Activated CD4-positive, alpha-beta T cell treated with anti-CD3 and anti-CD28 coated beads for 1 hour (primary cell): ENCODE measurements at places on chromosomes 1 and 21.

GRCh38 chr1:47984175-47984789 is 12.9 kb downstream of the TRABD2B start:
- no peak for DNase-seq

DNA sequence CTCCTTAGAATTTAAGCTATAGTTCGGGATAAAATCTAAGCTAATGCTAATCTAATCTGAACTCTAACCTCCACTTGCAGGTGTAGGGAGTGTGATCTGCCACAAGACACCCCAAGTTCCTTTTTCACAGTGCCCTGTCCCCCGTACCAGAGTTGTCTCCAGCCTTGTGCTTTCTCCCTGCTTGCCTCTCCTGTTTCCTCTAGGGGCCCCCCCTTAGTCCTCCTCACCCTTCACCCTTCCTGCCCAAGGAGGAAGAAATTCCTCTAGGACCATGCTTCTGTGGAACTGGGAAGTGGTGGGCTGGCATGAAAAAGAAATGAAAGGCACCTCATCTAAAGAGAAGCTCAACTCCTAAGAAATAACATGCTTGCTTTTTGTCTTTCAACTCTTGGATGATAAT is 50.2 kb upstream of the BCL9 start:
- no peak for DNase-seq

DNA sequence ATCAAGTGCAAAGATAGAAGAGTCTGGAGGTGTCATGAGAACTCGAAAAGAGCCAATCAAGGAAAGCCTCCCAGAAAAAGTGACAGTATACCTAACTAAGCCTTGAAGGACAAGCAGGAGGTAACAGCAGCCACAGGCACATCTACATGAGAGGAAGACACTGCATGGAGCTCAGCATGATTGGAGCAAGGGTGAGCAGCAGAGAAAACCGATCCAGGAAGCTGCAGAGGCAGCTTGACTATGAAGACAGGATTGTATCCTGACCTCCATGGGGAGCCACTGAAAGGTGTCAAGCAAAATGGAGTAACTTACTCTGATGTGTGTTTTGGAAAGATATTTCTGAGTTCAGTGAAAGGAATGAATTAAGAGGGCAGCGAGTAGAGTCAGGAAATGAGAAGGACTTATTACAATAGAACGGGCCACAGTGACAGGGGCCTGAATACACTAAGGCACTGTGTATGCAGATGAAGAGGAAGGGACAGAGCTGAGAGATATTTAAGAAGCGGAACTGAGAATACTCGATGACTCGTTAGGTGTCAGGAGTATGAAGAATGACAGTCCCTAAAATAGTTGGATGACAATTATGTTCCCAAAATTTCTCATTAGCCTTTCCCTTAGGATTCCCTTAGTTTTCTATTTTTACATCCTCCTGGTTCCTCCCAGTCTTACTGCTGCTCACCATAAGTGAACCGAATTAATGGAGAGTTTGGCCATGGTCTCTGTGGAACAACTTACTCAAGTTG is 139.3 kb upstream of the NFIA start:
- no peak for DNase-seq

GRCh38 chr1:205484985-205485967 is 19.2 kb upstream of the CDK18 start:
- DNase-seq = peak; percentile 48

DNA sequence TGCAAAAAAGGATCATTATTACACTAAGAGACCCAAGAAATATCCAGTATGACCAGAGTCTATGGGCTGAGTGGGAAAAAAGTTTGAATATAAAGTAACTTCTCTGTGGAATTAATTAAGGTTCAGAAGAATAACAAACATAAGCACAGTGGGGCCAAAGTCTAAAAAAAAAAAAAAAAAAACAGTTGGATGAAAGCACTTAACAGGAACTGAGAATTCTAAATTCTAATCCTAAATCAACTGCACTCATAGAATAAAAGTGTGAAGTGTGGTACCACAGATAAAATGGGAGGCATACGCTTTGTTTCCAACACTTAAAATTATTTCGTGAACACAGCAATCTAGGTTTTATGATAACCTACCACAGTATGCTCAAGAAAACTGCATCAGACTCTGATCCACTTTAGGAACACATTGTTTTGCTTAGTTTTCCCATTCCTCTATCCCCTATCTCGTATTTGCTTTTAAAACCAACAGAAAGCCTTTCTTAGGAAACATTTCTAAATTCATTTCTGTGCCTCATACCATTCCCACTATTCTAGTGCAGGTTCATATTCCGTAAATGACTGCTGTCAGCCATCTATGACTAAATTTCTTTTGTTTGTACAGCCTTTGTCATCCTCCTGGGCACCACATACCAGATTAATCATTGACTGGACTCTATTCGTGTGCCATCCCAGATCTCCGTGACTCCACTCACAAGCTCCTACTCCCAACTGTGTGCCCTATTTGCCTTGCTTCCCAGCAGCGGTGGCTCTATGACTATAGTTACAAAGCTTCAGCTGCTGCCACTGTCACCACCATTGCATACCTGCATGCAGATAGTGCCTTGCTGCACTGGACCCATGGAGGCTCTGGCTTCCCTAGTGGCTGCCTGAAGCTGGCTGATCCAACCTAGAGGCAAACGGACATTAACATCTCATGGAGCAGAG is 24.9 kb downstream of the CHML start:
- DNase-seq = no peak

DNA sequence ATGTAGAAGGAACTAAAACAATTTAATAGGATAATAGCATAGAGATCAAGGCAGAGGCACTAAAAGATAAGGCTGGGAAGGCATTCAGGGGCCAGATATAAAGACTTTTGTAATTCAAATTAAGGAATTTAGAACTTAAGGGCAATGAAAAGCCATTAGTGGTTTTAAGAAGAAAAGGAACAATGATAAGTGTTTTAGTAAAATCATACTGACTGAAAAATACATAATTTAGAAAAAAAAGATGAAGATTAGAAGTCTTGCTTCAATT is 14.1 kb upstream of the RGS2 start:
- DNase-seq = no peak

- DNase-seq = peak; percentile 24
These were observed 25.1 kb downstream of the NENF start for GRCh38 chr1:212457740-212458338.

- DNase-seq = no peak
These were observed 770 bp downstream of the NTNG1 start for GRCh38 chr1:107141491-107142126.

DNA sequence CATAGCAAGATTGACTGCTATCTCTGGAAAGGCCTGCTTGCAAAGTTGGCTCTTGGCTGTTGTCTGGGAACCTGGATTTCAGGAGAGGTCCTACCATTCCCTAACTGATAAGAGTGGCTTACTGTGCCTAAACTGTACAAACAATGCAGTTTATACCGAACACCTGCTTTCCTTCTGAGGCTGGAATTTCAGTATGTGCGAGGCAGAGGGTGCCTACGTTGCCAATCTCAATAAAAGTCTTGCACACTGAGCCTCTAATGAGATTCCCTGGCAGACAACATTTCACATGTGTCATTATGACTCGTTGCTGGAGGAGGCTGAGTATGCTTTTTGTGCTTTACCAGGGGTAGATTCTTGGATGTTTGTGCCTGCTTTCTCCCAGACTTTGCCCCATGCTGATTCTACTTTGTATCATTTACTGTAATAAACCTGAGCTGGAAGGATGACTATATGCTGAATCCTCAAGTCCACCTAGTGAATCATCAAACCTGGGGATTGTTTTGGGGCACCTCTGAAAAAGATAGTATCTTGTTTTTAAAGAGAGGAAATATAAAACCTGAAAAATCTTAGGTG is 58.9 kb upstream of the GNG4 start:
- DNase-seq = no peak

GRCh38 chr1:25145775-25146393 is 86.4 kb downstream of the SYF2 start:
- no peak for DNase-seq

GRCh38 chr1:195096051-195096521 is 1512.2 kb downstream of the KCNT2 start:
- no peak for DNase-seq
